Effector memory CD4-positive, alpha-beta T cell (primary cell): ENCODE measurements at places on chromosomes 13 and 19.
A peak's percentile ranks its signal among the peaks of the same experiment; 100 is the strongest.

GRCh38 chr13:71624653-71625600, 242.1 kb downstream of the DACH1 start:
- H3K27ac ChIP-seq: no peak overlapping the region
- no peaks in the 10 kb centered on the region for H3K27me3 ChIP-seq
- H3K4me1 ChIP-seq: no peaks in the 10 kb centered on the region
- no peaks in the 10 kb centered on the region for H3K36me3 ChIP-seq
- no peak overlapping the region for H3K4me3 ChIP-seq

GRCh38 chr19:58559275-58560006, 1.0 kb upstream of the UBE2M start:
- peak overlapping the region; percentile 64 for H3K4me3 ChIP-seq
- DNase-seq: no peak
- H3K4me1 ChIP-seq: peaks cover 50% of the 10 kb centered on the region
- H3K27ac ChIP-seq: peak overlapping the region; percentile 95

GRCh38 chr19:44575116-44575700, 38.2 kb upstream of the IGSF23 start:
- H3K4me3 ChIP-seq: no peak overlapping the region
- H3K27ac ChIP-seq: no peak overlapping the region
- no peak for DNase-seq
- no peaks in the 10 kb centered on the region for H3K4me1 ChIP-seq
- H3K36me3 ChIP-seq: no peaks in the 10 kb centered on the region
- no peaks in the 10 kb centered on the region for H3K27me3 ChIP-seq

DNA sequence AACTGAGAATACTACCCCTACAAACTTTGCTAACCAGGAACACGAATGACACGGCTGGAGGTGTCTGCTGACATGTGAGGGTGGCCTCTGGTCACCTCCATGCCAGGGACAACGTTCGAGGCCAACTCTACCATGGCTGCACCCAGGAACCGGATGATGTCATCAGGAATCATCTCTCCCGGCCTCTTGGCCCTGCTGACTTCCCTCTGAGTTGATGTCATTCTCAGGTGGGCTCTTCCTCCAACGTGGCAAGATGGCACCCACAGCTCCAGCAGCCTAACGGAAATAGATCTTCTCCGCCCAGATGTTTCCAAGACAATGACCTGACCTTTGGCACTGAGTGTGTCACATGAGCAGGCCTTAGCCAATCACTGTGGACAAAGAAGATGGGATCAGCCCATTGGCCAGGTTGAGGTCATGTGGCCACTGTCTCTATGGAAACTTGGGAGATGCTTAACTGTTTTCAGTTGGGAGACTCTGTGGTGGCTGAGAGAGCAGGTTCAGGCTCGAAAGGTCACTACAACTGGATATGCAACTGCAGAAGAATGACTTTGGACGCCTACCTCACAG, 15.0 kb downstream of the MBD3L2B start:
- DNase-seq: no peak
- peaks cover 19% of the 10 kb centered on the region for H3K4me1 ChIP-seq
- H3K36me3 ChIP-seq: no peaks in the 10 kb centered on the region
- no peak overlapping the region for H3K27ac ChIP-seq
- no peak overlapping the region for H3K4me3 ChIP-seq
- H3K27me3 ChIP-seq: no peaks in the 10 kb centered on the region

DNA sequence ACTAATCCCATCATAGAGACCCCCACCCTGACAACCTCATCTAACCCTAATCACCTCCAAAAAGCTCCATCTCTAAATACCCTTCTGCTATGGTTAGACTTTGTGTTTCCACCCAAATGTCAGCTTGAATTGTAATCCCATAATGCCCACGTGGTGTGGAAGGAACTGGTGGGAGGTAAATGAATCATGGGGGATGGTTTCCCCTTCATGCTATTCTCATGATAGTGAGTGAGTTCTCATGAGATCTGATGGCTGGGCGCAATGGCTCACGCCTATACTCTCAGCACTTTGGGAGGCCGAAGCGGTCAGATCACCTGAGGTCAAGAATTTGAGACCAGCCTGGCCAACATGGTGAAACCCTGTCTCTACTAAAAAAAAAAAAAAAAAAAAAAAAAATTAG, 2.6 kb downstream of the VMAC start:
- no peak overlapping the region for H3K4me3 ChIP-seq
- peaks cover 13% of the 10 kb centered on the region for H3K4me1 ChIP-seq
- no peaks in the 10 kb centered on the region for H3K27me3 ChIP-seq
- peaks cover 14% of the 10 kb centered on the region for H3K36me3 ChIP-seq
- no peak for DNase-seq

DNA sequence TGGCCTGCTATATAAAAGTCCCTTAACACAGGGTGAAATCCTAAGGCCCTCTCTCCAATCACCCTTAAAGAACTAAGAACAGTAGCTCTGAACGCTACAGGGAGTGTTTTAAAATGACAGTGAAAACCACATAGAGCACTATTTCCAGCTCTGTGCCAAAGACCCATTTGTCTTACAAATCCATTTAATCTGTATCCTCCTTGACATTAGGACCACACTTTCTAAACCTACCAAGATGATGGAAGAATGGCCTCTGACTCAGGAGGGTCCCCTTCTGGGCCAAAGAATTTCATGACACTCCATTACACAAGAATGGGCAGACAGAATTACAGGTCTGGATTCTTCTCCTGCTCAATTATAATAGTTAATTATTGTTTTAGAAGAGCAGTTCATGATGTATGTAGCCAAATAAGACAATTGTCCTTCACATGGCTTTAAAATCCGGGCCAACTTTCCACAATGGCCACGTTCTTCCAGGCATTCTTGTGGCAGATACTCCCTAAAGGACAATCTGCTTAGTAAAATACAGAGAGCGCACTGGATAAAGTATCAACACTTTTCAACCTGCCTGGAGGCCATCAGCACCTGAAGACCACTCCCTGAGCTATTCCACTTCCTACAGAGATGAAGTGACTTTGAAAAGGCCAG, 61.0 kb downstream of the STK24 start:
- peaks cover 43% of the 10 kb centered on the region for H3K4me1 ChIP-seq
- no peak overlapping the region for H3K4me3 ChIP-seq
- peak overlapping the region; percentile 37 for H3K27ac ChIP-seq
- no peaks in the 10 kb centered on the region for H3K27me3 ChIP-seq
- no peaks in the 10 kb centered on the region for H3K36me3 ChIP-seq

DNA sequence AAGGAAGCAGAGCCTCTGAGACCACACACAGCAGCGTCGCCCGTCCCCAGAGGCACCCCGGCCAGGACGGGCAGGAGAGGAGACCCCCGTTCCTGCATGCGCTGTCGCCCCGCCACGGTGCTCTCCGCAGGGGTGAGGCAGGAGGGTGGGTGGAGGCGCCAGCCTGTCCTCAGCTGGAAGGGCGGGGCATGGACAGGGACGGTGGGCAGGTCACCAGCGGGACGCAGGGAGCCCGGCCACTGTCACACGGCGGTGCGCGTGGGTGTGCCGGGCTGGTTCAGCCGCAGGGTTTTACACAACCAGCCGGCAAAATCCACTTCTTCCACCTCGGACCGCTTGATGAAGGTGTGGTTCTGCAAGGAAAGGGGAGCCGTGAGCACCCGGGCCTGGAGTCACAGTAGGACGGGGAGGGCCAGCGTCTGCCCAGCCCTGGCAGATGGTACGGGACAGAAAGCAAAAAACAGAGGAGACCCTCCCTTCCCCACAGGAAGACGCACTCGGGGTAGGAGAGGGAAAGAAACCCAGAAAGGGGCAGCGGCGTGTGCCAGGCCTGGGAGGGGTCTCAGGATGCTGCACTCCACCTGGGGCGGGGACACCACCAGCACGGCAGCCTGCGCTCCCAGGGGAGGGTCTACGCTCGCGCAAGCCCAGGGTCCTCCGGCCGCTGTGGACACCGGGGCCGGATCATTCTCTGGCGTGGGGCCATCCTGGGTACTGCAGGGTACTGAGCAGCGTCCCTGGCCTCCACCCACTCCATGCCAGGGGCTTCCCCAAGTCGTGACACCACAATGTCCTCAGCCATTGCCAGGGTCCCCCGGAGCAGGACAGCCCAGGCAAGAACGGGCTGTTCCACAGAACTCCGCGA, 23.9 kb upstream of the ZBTB7A start:
- no peaks in the 10 kb centered on the region for H3K36me3 ChIP-seq
- no peak overlapping the region for H3K4me3 ChIP-seq
- H3K4me1 ChIP-seq: peaks cover 41% of the 10 kb centered on the region
- H3K27ac ChIP-seq: peak overlapping the region; percentile 66

DNA sequence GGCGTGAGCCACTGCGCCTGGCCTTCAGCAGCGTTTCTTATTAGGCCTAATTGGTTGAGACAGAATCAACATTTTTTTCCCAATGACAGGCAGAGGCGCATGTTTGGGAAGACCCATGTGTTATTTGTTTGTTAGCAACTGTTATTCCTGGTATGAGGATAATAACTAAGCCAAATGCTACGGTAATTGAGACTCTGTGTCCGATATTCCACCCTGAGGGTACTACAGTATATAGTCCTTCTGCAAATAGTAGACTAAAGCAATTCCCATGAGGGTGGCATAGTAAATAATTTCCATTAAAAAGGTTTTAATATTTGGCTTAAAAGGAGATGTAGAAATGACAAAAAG, 18.4 kb upstream of the CCL25 start:
- no peak overlapping the region for H3K27ac ChIP-seq
- H3K4me1 ChIP-seq: no peaks in the 10 kb centered on the region
- H3K36me3 ChIP-seq: no peaks in the 10 kb centered on the region
- no peak for DNase-seq
- H3K27me3 ChIP-seq: no peaks in the 10 kb centered on the region

DNA sequence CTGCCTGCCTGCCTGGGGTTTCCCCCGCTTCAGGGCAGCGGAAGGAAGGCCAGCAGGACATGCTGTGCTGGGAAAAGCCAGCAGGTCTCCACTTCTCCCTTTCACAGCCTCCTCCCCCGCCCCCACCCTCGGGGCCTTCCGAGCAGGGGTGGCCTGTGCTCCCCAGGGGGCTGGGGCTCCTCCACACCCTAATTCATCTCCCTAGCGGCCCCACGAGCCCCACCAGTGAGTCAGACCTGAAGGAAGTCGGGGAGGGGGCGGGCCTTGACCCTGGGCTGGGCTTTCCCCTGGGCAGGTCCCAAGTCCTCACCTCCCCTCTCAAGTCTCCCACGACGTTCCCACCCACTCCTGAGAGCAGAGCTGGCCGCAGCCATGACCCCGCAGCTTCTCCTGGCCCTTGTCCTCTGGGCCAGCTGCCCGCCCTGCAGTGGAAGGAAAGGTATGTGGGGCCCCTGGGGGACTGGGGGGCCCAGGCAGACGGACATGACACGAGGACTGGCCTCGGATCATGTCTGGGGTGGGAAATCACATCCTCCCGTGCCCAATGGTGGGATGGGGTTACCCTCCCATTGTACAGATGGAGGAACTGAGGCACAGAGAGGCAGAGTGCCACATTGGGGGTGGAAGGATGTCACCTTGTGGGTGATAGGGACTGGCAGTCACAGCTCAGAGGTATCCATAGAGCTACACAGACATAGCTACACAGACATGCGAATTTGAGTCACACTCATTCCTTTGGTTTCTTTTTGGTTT, at the start of gene EBI3:
Gene EBI3, plus strand, starts transcription at position 345 of the 753 bp plus-strand sequence. Its CDS starts 28 bp downstream, at position 373.
- DNase-seq: no peak
- peaks cover 14% of the 10 kb centered on the region for H3K27me3 ChIP-seq
- H3K36me3 ChIP-seq: no peaks in the 10 kb centered on the region
- no peak within 1 kb of the TSS for H3K27ac ChIP-seq
- H3K4me3 ChIP-seq: no peak within 1 kb of the TSS
- H3K4me1 ChIP-seq: no peaks in the 10 kb centered on the region

DNA sequence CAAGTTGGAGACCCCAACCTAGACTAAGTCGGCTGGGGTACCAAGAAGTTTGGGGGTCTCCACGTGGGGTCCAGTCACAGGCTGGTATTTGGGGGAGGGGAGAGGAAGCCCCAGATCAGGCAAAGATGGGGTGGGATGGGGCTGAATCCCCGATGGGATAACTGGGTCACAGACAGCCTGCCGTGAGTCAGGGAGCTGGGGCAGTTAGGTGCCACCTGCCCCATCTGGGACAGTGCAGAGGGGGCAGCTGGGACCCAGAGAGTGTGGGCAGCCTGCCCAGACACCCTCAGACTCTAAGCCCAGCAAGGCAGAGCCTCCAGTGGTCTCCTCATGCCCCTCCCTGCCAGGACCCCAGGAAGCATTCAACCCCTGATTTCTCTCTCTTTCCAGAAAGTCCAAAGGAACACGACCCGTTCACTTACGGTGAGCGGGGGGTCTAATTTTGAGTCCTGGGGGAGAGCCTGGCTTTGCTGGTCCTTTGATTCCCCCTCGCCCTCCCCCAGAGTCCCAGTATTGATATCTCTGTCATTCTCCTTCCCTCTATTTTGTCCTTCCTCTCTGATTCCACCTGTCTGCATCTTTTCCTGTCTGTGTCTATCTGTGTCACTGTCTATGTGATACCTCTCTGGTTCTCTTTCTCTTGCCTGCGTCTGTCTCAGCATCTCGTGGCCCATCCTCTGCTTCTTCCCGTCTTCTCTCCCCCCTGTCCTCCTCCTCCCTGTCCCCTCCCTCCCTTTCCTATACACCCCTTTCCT, 1.8 kb downstream of the FXYD1 start:
- H3K4me3 ChIP-seq: no peak overlapping the region
- no peak for DNase-seq
- H3K4me1 ChIP-seq: peaks cover 46% of the 10 kb centered on the region
- H3K27ac ChIP-seq: no peak overlapping the region
- no peaks in the 10 kb centered on the region for H3K36me3 ChIP-seq
- no peaks in the 10 kb centered on the region for H3K27me3 ChIP-seq

- peak overlapping the region; percentile 53 for H3K4me3 ChIP-seq
- peaks cover 9% of the 10 kb centered on the region for H3K27me3 ChIP-seq
- no peak overlapping the region for H3K27ac ChIP-seq
Measured at GRCh38 chr19:42386974-42387707, 3.0 kb downstream of the CNFN start.

GRCh38 chr13:60753641-60754040, 356.6 kb downstream of the TDRD3 start:
- H3K4me1 ChIP-seq: no peaks in the 10 kb centered on the region
- no peaks in the 10 kb centered on the region for H3K36me3 ChIP-seq
- H3K4me3 ChIP-seq: no peak overlapping the region
- no peak for DNase-seq

DNA sequence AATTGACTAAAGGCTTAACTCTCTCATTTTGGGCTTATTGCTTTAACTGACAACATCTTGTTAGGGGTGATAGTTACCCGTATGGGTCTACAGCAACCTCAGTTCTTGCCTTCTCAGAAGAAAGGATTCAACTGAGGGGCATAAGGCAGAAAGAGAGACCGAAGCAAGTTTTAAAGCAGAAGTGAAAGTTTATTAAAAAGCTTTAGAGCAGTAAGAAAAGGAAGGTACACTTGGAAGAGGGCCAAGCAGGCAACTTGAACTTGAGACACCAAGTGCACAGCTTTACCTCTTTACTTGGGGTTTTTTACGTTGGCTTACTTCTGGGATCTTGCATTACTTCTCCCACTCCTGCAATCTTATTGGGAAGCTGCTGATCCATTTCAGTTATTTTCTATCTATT, 246.9 kb upstream of the PRR20A start:
- DNase-seq: no peak
- H3K36me3 ChIP-seq: no peaks in the 10 kb centered on the region
- no peak overlapping the region for H3K27ac ChIP-seq
- no peaks in the 10 kb centered on the region for H3K27me3 ChIP-seq
- H3K4me1 ChIP-seq: no peaks in the 10 kb centered on the region
